Kidney (tissue), 22 donors: ENCODE measurements at places on chromosomes 6 and 20.

DNA sequence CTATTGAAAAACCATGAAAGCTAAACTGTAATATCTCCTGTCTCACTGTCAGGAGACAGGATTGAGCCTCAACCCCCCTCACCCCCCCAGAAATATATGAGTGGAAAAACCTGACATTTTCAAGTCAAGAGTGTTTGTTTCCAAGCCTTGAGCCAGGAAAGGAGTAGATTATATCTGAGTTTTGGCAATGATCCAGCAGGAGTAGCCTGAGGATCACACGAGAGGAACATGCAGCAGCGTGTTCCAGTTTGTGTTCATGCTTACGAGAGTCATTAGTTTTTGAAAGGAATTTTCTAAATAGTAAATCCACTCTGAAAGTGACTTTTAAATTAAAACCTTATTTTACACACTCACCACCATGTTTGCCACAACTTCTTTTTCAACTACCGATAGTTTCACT is 15.8 kb downstream of the IL22RA2 start:
- no peak for DNase-seq

DNA sequence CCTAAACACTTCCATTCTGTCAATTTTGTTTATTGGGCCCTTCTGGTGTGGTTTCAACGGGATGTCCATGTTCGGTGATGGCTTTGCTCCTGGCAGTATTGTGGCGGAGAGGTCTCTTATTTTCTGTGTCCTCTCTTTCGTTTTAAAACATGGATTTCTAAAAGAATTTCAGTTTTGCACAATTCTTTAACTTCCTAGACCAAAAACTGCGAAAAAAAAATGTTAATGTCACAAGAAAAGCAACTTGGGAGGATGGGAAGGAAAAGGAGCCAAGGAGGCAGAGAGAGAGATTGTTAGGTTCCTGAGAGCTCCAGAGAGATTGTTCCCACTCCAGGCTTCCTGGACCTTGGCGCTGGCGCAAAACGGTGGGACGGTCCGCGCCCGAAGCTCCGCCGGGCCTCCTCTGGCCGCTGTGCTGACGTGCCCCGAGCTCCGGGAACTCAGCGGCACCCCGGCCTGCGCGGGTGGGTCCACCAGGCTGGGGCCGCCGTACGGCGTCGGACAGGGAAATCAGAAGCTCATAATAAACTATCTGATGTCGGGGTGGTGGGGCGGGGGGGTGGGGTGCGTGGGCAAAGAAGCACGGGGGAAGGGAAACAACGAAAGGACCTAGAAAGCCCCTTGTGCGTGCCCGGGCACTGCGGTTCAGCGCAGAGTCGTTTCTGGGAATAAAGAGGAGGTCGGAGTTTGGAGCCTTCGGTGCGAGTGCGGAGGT is 951 bp upstream of the OLIG3 start:
- peak; percentile 55 for DNase-seq

DNA sequence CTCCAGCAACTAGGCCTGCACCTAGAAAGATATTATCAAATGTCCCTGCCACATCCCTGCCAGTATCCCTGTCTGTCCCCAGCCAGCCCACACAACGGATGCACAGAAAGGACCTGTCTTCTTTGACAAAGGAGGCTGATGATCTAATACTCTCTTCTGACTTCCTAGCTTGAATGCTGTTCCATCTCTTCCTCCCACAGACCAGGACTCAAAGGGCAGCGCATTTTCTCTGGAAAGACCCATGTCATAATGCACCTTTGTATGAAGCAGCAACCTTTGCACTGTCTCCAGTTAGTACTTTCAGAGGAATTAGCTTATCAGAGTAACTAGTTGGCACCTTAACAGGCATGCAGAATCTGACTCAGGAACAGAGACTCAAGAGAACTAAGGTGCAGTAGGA is 53.3 kb upstream of the TAF8 start:
- DNase-seq, result no peak

DNA sequence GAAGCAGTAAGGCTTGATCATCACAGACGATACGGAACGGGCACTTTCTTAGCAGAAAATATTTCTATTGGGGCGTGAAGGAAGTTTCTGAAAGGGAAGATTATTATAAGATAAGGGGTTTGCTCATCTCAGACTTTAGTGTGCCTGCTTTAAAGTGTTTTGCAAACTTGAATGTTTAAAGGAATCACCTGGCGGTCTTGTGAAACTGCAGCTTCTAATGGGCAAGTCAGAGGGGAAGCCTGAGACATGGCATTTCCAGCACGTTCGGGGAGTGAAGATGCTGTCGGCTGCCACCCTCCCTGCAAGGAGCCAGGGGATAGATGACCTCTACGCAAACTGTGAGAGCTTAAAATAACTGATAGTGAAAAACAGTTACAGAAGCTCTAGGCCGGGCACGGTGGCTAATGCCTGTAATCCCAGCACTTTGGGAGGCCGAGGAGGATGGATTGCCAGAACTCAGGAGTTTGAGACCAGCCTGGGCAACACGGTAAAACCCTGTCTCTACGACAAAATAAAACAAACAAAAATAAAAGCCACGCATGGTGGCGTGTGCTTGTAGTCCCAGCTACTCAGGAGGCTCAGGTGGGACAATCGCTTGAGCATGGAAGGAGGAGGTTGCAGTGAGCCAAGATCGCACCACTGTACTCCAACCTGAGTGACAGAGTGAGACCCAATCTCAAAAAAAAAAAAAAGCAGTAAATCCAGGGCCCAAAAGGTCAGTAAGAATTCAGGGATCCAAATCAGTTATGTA is 2.3 kb upstream of the KIF16B start:
- no peak for DNase-seq

DNA sequence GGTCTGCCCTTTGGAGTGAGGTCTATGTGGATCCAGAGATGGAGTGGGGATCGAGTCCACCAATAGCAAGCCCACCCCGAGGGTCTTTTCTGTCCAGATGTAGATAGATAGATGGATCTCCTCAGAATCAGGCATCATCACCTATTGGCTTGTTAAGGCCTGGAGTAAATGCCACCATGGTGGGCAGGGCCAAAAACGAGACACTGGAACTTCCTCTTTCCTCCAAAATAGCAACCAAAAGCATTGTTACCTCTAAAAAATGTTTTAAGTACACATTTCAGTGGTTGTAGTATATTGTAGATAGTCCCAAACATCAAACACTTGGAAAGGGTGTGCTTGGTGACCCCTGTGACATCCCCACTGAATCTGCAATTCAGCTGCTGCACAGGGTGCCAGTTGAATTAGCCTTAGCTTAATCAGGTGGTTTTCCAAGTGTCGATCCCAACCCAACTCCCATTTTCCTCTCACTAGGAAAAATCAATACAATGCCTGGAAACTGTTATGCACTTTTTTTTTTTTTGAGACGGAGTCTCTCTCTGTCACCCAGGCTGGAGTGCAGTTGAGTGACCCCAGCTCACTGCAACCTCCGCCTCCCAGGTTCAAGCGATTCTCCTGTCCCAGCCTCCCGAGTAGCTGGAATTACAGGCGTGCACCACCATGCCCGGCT is 35.0 kb upstream of the NELFCD start:
- no peak for DNase-seq

- peak; percentile 9 for DNase-seq
Measured at GRCh38 chr6:78844899-78845298, 22.5 kb upstream of the IRAK1BP1 start.
